Muscle of leg (tissue), 16 donors: ENCODE measurements at places on chromosomes 2 and 18.

DNA sequence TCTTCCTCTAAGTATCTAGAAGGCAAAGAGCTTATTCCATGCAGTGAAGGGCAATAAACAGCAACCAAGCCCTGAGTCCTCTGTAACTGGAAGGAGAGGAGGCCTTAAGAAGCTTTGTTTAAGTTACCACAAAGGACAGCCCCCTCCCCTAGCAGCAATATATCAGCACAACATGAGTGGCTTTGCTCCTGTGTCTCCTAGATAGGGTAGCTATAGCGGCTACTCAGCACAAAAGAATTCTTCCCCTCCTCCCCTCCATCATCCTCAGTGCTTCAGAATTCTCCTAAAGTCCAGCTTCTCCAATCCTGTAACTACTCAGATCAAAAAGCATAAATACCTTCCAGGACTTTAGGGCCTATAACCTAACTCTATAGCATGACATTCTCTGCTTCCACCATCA lies 16.5 kb downstream of the SUMO1 start:
- DNase-seq: no peak

DNA sequence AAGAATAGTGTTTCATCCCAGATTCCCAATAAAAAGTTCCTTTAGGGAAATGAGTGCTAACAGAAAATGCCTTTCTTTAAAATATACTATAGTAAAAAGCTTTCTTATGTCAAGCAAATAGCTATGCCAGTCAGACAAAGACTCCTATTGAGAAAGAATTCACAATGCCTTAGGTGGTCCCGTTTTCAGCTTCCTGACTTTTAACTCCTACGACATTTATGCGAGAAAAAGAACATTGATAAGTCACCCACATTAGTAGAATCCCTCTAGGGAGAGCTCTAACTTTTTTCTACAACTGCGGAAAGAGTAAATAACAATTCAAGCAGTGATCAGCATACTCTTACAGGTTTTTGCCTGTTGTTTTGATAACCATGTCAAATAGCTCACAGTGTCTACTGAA lies 750.8 kb upstream of the ACVR2A start:
- DNase-seq: no peak

DNA sequence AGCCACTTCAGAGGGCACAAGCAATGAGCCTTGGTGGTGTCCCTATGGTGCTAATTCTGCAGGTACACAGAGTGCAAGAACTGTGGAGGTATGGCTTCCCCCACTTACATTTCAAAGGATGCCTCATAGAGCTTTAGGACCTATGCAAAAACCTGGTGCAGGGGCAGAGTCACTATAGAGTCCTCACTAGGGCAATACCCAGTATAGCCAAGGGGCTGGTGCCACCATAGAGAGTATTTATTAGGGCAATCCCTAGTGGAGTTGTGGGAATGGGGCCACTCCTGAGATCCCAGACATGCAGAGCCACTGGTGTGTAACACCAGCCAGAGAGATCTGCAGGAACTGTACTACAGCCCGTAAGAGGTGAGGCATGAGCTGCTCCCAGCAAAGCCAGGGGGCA lies 312.2 kb downstream of the SLC4A3 start:
- no peak for DNase-seq

GRCh38 chr2:223081789-223082188 lies 29.8 kb downstream of the KCNE4 start:
- peak; percentile 33 for DNase-seq

DNA sequence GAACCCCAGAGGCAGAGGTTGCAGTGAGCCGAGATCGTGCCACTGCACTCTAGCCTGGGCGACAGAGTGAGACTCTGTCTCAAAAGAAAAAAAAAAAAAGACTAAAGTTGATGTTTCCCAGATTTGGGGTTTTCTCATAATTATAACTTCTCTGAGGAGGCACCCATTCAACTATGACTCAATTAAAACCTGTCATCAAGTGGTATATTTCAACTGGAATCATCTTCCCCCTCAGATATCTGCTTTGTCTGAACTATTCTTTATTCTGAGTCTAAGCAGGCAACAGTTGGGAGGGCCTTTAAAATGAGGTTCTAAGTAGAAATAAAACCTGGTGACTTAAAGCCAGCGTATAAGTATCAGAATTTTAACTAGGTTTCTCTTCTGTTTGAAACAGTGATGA lies 88.5 kb downstream of the PTRHD1 start:
- no peak for DNase-seq

- peak; percentile 41 for DNase-seq
These were observed 47.6 kb upstream of the FAM124B start for GRCh38 chr2:224449212-224450147.

- no peak for DNase-seq
These were observed 22.7 kb downstream of the IAH1 start for GRCh38 chr2:9497017-9497416.

DNA sequence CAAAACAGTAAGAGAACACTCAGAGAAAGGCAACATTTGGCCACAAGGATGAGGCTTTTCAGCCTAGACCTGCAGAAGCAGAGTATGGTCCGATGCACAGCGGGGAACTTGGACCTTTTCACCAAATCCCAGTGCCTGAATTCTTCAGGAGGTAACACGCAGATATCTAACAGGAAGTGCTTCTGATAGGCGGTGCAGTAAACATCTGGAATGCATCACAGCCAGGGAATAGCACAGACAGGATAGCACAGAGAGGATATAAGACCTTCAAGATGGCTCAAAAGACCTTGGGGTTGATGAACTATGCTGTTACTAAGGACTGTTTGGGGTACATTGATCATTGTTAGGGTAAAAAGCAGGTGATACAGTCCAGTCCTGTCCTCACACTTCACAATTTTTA lies 1.7 kb downstream of the TMEM127 start:
- no peak for DNase-seq

GRCh38 chr2:14540015-14540414 lies 92.5 kb upstream of the LRATD1 start:
- no peak for DNase-seq

DNA sequence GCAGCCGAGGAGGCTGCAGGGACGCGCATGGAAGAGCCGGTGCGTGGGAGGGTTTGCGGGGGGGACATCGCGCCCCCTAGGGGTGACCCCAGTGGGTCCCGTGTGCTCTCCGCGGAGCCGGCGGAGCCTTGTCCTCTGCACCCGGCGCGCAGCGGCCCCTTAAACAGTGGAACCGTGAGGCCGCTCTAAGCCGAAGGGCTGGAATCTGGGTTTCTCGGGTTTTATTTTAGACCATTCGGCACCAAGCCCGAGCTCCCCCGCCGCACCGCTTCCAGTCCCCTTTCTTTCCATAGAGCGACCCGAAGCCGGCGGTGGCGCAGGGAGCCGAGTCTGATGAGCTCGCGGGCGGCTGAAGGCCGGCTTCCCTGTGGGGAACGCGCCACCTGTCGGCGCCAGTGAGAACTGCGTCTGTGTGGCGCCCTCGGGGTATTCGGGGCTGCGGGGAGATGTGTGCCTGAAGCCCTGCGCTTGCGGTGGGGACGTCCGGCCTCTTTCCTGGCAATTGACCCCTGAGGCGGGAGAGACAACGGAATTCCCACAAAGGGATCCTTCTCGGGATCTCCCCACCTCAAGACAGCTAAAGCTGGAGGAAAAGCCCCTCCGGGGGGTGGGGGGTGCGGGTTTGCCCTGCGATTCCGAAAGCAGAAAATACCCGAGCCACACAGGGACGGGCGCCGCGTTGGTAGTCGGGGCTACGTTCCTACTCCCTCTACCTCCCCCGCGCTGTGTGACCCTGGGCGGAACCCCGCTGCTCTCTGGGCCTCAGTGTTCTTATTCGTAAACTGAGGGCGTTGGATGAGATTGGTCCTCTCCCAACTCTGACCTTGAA lies 8.2 kb upstream of the EN1 start:
- peak; percentile 91 for DNase-seq

GRCh38 chr2:119794237-119794636 lies 34.5 kb downstream of the PTPN4 start:
- DNase-seq: no peak

DNA sequence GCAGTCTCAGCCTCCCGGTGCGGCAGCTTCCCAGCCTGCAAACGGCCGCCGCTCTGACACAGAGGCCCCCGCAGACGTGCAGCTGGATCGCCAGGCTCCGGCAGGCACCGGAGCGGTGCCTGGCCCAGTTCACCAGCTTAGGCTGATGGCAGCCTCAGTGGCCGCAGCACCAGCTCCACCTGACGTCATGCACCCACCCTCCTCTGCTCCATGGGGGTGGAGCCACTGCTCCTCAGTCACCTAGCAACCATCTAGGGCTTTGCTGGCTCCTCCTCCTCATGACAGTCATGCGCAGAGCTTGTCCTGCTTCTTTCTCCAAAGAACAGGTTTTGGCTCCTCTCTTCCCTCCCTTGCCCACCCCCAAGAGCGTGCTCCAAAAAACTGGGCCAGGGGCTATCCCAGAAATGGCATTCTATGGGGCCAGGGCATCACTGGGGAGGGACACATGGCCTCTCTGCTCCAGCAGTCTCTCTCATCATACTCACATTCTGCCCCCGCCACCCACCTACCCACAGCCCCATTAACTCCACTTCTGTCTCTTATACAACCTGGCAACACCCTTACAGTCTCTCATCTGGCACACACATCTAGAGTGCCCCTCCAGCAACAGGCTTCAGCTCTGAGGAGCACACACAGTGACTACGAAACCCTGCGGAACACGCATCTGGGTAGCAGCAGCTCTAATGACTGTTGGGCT lies 5.5 kb downstream of the DCTN1 start:
- peak; percentile 87 for DNase-seq

- DNase-seq: peak; percentile 89
These were observed 2.3 kb downstream of the NEUROD1 start for GRCh38 chr2:181677912-181678586.

GRCh38 chr2:66456183-66457041 lies 21.5 kb downstream of the MEIS1 start:
- no peak for DNase-seq

DNA sequence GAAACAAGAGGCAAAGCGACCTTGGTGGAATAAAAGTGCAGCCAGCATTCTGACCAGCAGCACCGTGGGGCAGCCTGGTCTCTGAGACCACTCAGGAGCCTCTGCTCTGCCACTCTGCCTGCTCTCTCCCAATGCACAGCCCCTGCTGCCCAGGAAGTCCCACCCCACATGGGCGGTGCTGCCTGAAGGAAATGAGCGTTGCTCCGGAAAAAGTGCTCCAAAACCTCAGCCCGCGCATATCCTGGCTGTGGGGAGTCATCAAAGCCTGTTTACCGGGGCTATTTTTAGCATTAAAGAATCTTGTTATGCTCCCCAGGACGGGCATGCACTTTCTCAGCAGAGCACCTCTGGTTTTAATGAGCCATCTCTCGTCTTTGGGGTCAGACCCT lies 54.5 kb downstream of the EPAS1 start:
- DNase-seq: peak; percentile 50

DNA sequence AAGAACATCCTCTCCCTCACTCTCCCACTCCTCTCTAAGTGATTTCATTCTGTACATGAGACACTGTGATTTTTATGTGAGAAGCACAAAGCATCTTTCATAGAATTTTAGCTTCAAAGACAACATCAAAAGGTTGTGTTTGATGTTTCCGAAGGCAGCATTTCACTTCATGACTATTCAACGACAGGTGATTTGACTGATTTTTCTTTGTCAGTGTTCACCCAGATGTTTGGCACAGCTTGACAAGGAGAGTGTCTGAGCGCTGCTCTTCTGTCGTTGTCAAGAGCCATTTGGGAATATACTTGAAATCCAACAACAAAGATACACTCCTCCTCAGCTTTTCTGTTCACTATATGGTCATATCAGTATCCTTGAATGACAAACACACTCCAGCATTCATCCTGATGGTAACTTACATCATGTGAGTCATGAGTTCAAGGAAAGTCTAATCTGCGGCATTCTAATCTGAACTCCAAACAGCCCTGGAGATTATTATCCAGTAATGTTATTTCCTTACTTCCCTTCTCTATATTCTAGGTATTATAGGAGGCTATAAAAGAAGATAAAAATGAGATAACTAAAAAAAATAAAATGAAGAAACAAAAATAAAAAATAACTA lies 45.9 kb upstream of the ST6GAL2 start:
- no peak for DNase-seq

DNA sequence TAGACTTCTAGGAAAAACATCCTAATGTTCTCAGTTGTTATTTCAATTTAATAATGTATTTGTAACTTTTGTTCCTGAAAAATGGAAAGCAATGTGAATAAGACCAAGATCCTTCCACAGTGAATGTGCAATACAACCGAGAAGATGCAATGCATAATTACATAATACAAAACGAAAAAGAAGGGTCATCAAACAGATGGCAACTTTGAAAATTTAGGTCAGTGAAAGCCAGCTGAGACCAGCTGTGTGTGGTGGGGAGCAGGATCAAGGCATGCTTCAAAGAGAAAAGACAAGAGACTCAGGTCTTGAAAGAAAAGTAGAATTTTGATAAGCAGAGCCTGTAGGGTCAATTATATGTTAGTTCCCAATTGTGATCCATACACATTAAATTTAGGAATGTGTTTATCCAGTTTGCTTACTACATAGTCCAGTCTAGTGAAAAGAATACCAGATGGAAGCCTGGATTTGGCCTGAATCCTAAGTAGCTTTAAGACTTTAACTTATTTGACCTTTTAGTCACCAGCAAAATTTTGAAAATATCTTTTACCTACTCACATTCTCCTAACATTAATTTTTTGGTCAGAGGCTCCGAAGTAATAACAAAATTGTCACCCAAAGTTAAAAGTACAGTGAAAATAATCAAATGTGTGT lies 93.7 kb downstream of the COBLL1 start:
- DNase-seq: no peak

GRCh38 chr2:124875627-124876244 lies 850.6 kb downstream of the CNTNAP5 start:
- DNase-seq: no peak

- peak; percentile 45 for DNase-seq
These were observed 16.7 kb upstream of the STAT1 start for GRCh38 chr2:191030521-191031154.

DNA sequence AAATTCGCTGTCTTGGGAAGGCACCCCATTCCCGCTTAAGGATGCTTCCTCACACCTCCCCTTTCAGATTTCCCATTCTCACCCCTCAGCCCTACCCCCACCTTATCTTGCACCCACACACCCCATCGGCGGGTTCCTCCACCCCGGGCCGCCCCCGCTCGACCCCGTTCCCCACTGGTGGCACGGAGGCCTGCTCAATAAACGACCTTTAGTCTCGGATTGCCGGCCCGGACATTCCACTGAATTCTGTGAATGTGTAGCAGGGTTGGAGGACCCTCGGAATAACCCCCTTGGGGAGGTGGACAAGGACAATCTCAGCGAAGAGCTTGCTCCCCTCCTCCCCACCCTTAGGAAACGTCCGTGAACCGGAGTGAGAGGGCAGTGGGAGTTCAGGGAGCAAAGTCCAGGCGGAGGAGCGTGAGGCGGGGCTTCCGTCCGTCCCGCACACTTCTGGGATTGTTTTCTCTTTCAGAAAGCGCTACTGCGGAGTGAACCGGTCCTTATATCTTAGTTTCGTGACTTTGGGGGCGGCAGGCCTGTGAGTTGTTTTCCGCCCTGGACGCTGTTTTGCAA lies 2.8 kb upstream of the LBX2 start:
- DNase-seq: peak; percentile 47

GRCh38 chr2:101821059-101821805 lies 123.7 kb downstream of the MAP4K4 start:
- no peak for DNase-seq

- no peak for DNase-seq
These were observed 168.1 kb downstream of the NRXN1 start for GRCh38 chr2:50863856-50864255.
